ENCODE measurements at places on chromosomes 12 and 14.

DNA sequence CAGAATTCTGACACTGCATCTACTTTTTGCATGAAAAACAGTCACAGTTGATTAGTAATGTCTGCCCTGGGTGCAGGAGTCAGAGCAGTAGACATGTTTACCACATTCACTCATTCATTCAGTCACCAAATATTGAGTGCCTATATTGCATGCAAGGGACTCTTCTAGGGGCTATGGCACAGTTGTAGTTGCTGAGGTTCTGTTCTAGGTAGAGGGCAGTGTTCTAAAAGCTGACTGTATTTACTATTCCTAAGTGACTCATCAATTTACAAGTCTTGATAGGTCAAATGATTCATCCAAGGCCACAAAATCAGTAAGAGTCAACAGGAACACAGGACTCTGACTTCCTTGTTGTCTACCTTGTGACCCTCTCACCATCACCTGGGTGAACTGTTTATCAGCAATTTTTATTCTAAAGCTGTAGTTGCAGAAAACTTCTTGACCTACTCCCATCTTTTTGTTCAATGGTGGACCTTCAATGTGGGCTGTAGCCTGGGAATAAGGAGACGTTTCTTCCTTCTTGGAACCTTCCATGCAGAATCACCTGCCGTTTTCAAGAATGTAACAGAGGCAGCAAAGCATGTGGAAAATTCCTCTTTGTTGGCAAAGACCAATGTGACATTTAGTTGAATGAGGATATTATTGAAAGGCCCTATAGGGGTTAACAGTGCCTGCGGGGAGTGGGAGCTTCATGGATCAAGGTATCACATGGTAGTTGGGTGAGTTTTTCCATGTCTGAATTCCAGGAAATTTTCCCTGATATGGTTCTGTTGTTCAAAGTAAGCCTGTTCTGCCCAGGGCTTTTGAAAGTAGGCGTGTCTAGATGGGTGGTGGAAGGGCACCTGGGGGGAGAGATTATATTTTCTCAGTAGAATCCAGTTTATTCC is 223.2 kb downstream of the KTN1 start:
- no peak for DNase-seq

DNA sequence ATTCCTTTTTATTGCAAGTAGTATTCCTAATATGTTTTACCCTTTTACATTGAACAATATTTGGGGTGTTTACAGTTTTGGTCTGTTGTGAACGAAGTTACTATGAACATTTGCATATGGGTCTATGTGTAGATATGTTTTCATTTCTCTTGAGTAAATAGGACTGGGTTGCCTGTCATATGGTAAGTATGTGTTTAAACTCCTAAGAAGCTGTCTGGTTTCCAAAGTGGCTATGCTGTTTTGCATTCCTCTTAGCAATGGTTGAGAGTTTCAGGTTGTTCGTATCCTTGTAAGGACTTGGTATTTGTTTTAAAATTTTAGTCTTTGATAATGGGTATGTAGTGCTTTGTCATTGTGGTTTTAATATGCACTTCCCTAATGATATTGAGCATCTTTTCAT is 6.3 kb downstream of the METAP2 start:
- DNase-seq, result no peak

DNA sequence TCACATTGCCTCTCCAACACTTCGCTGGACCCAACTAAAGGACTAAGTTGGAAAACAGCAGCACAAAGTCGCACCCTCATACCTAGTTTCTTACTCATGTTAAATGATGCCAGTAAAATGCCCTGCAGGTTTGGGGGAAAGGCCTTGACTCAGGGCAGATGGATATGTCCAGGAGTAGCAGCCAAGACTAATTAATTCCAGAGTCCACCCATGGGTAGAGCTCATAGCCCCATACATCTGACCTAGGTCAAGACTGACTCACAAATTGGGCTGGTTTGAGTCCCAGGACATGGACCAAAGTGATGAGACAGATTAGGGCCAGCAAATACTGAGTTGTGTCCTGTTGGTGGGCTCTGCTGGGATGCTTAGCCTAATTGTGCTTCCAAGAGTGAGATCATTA is 224.0 kb upstream of the BTG1 start:
- DNase-seq, result no peak

GRCh38 chr14:97107080-97107479 is 309.9 kb downstream of the VRK1 start:
- no peak for DNase-seq

- no peak for DNase-seq
These were observed 933.9 kb downstream of the SLC16A7 start for GRCh38 chr12:60529723-60530122.

GRCh38 chr12:130145731-130146130 is 16.5 kb upstream of the FZD10 start:
- no peak for DNase-seq

- no peak for DNase-seq
These were observed 16.1 kb upstream of the NUAK1 start for GRCh38 chr12:106154751-106155273.

- no peak for DNase-seq
These were observed 57.1 kb downstream of the NUAK1 start for GRCh38 chr12:106081606-106082005.

- no peak for DNase-seq
These were observed 266.3 kb upstream of the CCDC196 start for GRCh38 chr14:66219886-66220285.

GRCh38 chr12:32261638-32262037 is 137.7 kb upstream of the FGD4 start:
- no peak for DNase-seq

- no peak for DNase-seq
These were observed 10.2 kb upstream of the ACSM4 start for GRCh38 chr12:7293670-7294069.

- DNase-seq, result no peak
These were observed 44.7 kb downstream of the NR1H4 start for GRCh38 chr12:100518376-100518775.

- DNase-seq, result no peak
These were observed at the start of gene PAPLN for GRCh38 chr14:73237219-73237785. PAPLN (plus strand) TSS chr14:73237506; CDS start chr14:73239779, 2,273 bp downstream.

DNA sequence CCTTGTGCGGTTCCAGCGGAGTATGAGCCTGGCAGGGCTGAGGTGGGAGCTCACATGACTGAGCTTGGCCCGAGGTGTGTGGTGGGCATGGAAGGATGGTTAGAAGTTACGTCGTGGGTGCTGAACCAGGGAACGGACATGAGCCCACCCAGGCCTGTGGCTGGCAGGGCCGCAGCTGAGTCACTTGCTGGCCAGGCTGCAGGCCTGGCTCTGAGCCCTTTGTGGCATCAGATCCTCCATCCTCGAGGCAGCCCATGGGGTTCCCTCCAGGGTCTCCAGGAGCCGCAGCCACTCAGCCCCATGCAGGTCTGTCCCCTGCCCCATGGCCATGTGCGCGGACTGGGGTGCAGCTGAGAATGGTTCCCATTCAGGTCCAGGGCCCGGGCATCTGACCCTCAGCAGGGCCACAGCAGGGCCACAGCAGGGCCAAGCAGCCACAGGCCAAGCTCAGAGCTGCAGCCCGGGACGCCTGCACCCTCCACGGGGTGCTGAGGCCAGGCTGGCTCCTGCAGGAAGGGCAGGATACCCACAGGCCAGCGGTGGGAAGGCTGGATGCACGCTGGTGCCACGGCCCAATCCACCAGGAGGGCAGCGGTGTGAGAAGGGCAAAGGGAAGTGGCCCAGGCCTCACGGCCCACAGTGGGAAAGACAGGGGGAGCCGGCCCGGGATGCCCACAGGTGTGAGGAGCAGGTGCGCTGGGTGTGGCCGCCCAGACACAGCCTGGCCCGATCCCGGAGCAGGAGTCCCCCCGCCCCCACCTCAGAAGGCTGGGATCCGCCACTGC is 26.3 kb upstream of the ULK1 start:
- DNase-seq, result no peak

GRCh38 chr14:74437496-74438053 is 11.6 kb upstream of the SYNDIG1L start:
- DNase-seq, result no peak

DNA sequence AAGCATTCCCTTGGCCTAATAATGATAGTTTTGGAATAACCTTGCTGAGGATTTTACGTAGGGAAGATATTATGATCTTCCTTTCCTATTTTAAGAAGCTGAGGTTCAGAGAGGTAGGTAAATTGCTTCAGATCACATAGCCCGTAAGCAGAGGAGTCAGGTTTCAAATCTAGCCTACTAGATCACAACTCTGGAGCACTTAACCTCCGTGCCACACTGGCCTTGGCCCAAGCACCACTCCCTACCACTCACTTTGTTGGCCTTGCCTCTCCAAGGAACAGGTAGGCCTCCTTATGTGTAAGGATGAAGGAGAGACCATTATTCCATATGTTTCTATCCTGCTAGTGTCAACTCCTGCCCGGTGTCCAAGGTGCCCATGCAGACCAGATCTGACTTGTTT is 12.4 kb upstream of the ACOT1 start:
- no peak for DNase-seq

Data from GOT3 (cell line).